H9 (cell line): ENCODE measurements at places on chromosomes 4 and X.

DNA sequence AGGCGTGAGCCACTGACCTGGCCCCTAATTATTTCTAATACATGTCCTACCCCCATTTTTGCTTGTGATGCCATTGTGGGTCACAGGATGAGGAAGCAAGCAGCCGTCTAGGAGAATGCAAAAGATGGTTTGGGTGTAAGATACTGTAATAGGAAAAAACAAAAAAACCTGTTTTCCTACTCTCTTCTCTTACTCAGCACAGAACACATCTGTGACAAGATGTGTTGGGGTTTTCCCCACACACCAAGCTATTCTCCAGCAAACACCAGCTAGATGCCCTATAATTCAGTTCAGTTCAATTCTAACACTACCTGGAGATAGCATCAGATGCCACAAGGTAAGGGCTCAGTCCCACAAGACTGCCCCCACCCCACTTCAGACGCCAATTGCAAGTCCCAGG is 15.3 kb upstream of the HPRT1 start:
- DNase-seq: no peak
- no peak overlapping the region for H3K27ac ChIP-seq
- H3K27me3 ChIP-seq: no peaks in the 10 kb centered on the region
- no peaks in the 10 kb centered on the region for H3K4me1 ChIP-seq

DNA sequence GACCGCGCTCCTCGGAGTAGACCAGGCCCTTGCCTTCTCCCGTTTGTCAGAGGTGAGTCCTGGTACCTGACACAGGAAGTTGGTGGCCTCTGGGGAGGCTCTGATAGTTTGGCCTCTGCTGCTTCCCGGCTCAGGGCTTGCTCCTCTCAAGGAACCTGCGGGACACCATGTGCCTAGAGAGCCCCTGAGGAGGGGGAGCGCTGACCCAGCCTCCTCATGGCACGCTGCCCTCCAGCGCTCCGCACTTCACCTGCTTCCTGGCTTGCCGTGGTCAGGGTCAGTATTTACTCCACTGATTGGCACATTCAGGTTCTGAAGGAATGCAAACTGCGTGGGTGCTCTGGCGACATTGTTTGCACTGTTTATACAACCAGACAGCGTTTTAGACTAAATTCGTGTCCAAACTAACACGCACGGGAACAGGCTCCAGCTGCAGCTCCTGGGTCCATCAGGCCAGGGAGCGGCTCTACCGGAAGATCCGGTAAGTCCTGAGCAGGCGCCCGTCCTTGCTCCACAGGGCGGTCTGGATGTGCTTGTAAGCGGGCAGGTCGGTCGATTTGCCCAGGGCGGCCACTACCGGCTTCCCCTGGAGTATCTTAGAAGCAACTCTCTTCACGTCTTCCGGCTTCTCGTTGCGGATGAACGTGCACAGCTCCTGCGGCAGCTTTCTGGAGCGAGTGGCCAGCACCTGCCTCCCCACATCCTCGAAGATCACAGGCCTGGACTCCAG is 121.6 kb upstream of the GRID2 start:
- no peak overlapping the region for H3K27ac ChIP-seq
- H3K27me3 ChIP-seq: no peaks in the 10 kb centered on the region
- no peaks in the 10 kb centered on the region for H3K4me1 ChIP-seq
- peaks cover 7% of the 10 kb centered on the region; the same call in 1 of the 2 replicates for H3K36me3 ChIP-seq

- DNase-seq: no peak
- H3K27me3 ChIP-seq: no peaks in the 10 kb centered on the region
- H3K4me1 ChIP-seq: no peaks in the 10 kb centered on the region; the same call in 1 of the 2 replicates
- H3K36me3 ChIP-seq: no peaks in the 10 kb centered on the region
Measured at GRCh38 chr4:188620608-188621007, 481.4 kb downstream of the TRIML1 start.

DNA sequence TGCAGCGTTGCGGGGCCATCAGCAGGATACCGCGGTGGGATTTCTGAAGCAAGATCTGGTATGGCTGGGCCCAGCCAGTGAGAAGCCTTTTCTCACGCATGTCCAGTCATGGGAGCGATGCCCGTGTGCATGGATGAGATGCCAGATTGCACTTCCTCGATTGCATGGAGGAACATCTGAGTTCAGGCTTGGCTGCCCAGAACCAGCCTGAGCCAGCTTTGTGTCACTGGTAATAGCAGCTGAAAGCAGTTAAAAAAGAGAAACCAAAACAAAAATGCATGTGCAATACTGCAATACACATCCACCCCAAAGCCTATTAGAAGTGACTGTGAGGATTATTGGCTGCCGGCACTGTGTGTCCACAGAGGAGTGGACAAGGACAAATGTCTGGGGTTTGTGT is 59.3 kb downstream of the PSAPL1 start:
- DNase-seq: no peak
- no peaks in the 10 kb centered on the region for H3K36me3 ChIP-seq
- H3K27ac ChIP-seq: no peak overlapping the region
- no peaks in the 10 kb centered on the region for H3K4me1 ChIP-seq
- no peak overlapping the region for H3K4me3 ChIP-seq
- H3K27me3 ChIP-seq: no peaks in the 10 kb centered on the region

GRCh38 chr4:69030326-69030725 is 65.9 kb upstream of the UGT2B7 start:
- H3K27ac ChIP-seq: no peak overlapping the region
- DNase-seq: no peak
- peaks cover 5% of the 10 kb centered on the region; the same call in 1 of the 2 replicates for H3K36me3 ChIP-seq
- no peak overlapping the region for H3K4me3 ChIP-seq

- peak; percentile 73 for DNase-seq
- no peaks in the 10 kb centered on the region for H3K27me3 ChIP-seq
- H3K4me1 ChIP-seq: peaks cover 6% of the 10 kb centered on the region; the same call in 1 of the 2 replicates
- peaks cover 5% of the 10 kb centered on the region; the same call in 2 of the 3 replicates for H3K36me3 ChIP-seq
- H3K4me3 ChIP-seq: no peak overlapping the region
- H3K27ac ChIP-seq: no peak overlapping the region
Measured at GRCh38 chr4:119774840-119775239, 146.2 kb upstream of the PDE5A start.

- H3K4me1 ChIP-seq: no peaks in the 10 kb centered on the region
- H3K4me3 ChIP-seq: no peak overlapping the region
- no peak overlapping the region for H3K27ac ChIP-seq
- no peaks in the 10 kb centered on the region for H3K27me3 ChIP-seq
Measured at GRCh38 chr4:118767109-118767508, 68.8 kb downstream of the SEC24D start.

DNA sequence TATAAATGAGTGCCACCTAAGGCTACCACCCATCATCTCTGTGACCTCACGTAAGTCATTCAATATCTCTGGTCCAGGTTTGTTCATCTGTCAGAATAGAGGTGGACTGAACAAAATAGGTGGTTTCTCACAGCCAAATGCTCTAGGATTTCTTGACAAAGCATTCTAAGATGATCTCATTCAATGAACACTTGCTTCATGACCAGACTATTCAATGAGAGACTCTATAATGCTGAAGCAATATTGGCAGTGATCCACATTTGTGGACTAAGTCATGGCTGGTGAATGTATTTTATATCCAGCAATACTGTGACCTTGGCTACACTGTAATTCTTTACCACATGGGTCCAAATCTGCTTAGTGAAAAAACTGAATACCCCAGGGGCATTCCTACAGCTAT is 37.9 kb downstream of the LDB2 start:
- H3K36me3 ChIP-seq: no peaks in the 10 kb centered on the region
- H3K4me1 ChIP-seq: peaks cover 16% of the 10 kb centered on the region
- H3K27me3 ChIP-seq: no peaks in the 10 kb centered on the region
- no peak overlapping the region for H3K4me3 ChIP-seq
- no peak overlapping the region for H3K27ac ChIP-seq

DNA sequence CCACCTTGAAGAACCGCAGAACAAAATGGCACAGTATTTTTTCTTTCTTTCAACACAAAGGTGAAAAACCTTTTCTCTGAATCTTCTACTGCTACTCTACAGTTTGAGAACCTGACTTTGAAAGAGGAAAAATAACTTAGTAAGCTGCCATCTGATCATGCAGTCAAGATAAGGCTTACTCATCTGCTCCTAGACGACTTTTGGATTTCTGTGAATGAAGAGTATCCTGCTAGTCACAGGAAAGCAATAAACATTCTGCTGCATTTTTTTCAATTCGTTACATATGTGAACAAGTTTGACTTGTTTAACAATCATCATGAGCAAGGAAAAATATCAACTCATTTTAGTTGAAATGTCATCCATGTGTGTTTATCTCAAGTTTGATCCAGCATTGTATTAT is 25.2 kb downstream of the TIGD2 start:
- H3K4me1 ChIP-seq: no peaks in the 10 kb centered on the region
- no peak overlapping the region for H3K4me3 ChIP-seq
- H3K36me3 ChIP-seq: no peaks in the 10 kb centered on the region
- no peak for DNase-seq
- H3K27ac ChIP-seq: no peak overlapping the region

- H3K4me3 ChIP-seq: no peak overlapping the region
- no peaks in the 10 kb centered on the region for H3K4me1 ChIP-seq
- no peak for DNase-seq
- peaks cover 11% of the 10 kb centered on the region for H3K36me3 ChIP-seq
Measured at GRCh38 chrX:148310426-148311165, 189.8 kb upstream of the AFF2 start.

GRCh38 chr4:158285429-158286216 is 75.3 kb downstream of the TMEM144 start:
- no peak for DNase-seq
- H3K27me3 ChIP-seq: no peaks in the 10 kb centered on the region
- H3K36me3 ChIP-seq: no peaks in the 10 kb centered on the region
- no peak overlapping the region for H3K4me3 ChIP-seq
- no peak overlapping the region for H3K27ac ChIP-seq
- H3K4me1 ChIP-seq: no peaks in the 10 kb centered on the region

DNA sequence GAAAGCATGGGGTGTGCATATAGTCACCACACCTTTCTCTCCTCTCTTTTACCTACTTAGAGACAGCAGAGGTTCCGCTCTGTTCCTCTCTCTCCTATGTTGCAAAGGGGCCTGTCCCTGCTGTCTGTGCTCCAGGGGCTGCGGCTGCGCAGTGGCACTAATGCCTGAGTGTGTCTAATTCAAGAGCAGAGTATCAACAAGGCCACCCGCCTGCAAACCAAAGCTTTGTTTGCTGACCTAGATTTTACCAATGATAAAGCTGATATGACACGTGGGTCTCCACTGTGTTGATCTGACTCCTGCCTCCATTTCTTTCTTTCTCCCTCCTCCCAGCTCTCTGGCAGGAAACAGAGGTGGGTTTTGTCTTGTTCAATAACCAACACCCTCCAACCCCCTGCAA is 74.9 kb downstream of the NSG1 start:
- no peak overlapping the region for H3K27ac ChIP-seq
- no peak overlapping the region for H3K4me3 ChIP-seq
- no peaks in the 10 kb centered on the region for H3K27me3 ChIP-seq
- peaks cover 23% of the 10 kb centered on the region for H3K36me3 ChIP-seq

GRCh38 chrX:110167952-110168451 is 149.9 kb downstream of the AMMECR1 start:
- peaks cover 7% of the 10 kb centered on the region for H3K36me3 ChIP-seq
- DNase-seq: peak; percentile 67
- no peak overlapping the region for H3K27ac ChIP-seq

GRCh38 chr4:41579526-41579925 is 41.6 kb downstream of the LIMCH1 start:
- no peaks in the 10 kb centered on the region for H3K27me3 ChIP-seq
- H3K4me3 ChIP-seq: no peak overlapping the region
- H3K27ac ChIP-seq: no peak overlapping the region

GRCh38 chr4:146182443-146182842 is 6.9 kb downstream of the LSM6 start:
- no peaks in the 10 kb centered on the region for H3K27me3 ChIP-seq
- H3K4me1 ChIP-seq: no peaks in the 10 kb centered on the region

DNA sequence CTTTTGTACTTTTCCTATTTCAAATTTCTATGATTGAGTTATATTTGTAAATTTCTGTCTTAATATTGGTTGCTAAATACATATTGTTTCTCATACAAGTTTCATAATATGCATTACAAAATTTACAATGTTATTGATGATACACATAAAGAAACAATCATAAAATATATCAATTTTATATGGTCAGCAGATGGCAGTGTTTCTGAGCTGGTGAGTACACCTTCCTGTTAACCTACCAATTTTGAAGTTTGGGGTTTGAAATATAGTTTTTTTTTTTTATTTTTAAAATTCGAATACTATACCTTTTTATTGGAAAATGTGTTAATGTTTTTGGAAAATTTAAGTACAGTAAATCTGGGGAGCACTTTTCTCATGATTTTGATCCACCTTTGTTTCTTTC is 1953.1 kb upstream of the ADGRL3 start:
- no peak overlapping the region for H3K4me3 ChIP-seq
- no peak for DNase-seq
- peaks cover 18% of the 10 kb centered on the region for H3K36me3 ChIP-seq
